ENCODE measurements at places on chromosomes 6 and 20. TPM values are rescaled to one million over a fixed set of nuclear protein-coding genes. Genes with fewer than 3 reads are reported as not detected.

Gene SPTLC3
- total RNA-seq, result 5.5 TPM

Gene C2
- total RNA-seq, result not detected

Gene YTHDF1
- 16.2 TPM for total RNA-seq

Gene MYLK2
- total RNA-seq, result 0.14 TPM

Gene SYTL3
- total RNA-seq, result 1.0 TPM

Gene TNFRSF21
- total RNA-seq, result 7.7 TPM

Gene COMMD7
- total RNA-seq, result 17.4 TPM

Data from H4 (cell line).